Foreskin keratinocyte (primary cell): ENCODE measurements at places on chromosomes 5 and 9. TPM values are rescaled to one million over a fixed set of nuclear protein-coding genes. Genes with fewer than 3 reads are reported as not detected.

DNA sequence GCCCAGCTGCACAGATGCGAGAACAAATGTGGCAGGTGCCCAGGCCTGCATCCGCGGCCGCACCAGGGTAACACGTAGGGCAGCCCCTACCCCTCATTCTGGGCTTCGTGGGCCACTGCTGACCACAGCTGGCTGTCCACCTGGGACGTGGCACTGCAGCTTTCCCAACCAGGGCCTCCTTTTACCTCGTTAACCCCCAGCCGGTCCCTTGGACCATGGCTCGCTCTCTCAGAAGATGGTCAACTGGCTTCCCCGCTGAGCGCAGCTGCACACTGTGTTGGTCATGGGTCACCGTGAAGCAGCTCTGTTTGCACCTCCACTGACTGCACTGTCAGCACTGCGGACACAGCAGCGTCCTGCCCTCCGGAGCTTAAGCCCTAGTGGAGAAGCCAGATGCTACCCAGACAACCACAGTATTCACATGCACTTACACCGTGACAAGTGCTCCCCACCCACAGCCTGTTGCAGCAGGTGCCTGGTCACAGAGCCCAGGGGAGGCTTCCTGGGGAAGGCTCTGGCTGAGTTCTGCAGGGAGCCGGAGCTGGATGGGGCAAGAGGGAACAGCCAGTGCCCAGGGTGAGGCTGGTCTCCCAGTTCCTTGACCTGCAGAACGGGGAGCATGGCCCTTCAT, 10.5 kb upstream of the PLEKHG4B start:
- no peak for DNase-seq

The PCDHB15 gene
- total RNA-seq, result 0.04 and 0.17 TPM in 2 replicates

The CYSRT1 gene
- 0.92 and 1.2 TPM in 2 replicates for total RNA-seq

DNA sequence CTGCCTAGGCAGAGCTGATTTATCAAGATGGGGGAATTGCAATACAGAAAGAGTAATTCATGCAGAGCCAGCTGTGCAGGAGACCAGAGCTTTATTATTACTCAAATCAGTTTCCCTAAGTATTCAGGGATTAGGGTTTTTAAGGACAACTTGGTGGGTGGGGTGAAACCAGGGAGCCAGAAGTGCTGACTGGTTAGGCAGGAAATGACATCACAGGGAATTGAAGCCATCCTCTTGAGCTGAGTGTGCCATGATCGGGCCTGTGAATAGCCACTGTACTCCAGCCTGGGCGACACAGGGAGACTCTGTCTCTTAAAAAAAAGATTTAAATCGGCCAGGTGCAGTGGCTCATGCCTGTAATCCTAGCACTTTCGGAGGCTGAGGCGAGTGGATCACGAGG, 45.3 kb upstream of the CDK5RAP2 start:
- no peak for DNase-seq

- no peak for DNase-seq
Observed at GRCh38 chr5:110321117-110321516, 405.4 kb downstream of the TMEM232 start.

The BTNL8 gene
- total RNA-seq, result not detected in 2 replicates

DNA sequence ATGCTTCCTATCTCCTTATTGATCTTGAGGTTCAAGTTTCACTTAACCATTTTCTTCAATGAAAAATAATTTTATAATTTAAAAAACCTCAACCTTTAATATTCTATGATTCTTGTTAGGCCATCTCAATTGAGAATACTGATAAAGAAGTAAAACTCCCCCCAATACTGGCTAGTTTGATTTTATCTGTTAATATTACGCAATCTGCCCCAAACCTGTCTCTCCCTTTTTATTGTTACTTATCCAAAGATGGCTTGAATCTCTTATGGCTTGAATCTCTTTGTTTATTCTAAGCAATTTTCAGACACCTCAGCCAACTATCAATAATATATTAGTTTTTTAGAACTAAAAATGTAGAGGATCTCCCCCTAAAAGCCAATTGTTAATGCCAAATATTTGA, 4.1 kb upstream of the PCDHAC2 start:
- no peak for DNase-seq

The PCDHGC3 gene
- total RNA-seq, result 25.0 and 36.1 TPM in 2 replicates

GRCh38 chr5:128920345-128921215, 44.7 kb upstream of the SLC27A6 start:
- peak; percentile 87 for DNase-seq

DNA sequence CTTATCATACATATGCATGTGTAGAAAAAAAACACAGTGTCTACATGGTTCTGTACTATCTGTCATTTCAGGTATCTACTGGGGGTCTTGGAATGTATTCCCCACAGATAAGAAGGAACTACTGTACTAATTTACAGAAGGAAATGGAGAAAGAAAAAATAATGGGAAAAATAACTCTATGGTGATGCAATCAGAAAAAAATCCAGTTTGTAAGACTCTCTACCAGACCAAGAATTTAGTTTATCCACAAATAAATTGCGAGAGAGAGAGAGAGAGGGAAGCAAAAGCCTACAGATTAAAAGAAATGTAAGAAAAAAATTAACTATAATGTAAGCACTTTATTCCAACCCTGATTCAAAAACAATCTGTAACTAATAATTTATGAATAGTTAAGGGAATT, 708.6 kb upstream of the ZNF608 start:
- no peak for DNase-seq

DNA sequence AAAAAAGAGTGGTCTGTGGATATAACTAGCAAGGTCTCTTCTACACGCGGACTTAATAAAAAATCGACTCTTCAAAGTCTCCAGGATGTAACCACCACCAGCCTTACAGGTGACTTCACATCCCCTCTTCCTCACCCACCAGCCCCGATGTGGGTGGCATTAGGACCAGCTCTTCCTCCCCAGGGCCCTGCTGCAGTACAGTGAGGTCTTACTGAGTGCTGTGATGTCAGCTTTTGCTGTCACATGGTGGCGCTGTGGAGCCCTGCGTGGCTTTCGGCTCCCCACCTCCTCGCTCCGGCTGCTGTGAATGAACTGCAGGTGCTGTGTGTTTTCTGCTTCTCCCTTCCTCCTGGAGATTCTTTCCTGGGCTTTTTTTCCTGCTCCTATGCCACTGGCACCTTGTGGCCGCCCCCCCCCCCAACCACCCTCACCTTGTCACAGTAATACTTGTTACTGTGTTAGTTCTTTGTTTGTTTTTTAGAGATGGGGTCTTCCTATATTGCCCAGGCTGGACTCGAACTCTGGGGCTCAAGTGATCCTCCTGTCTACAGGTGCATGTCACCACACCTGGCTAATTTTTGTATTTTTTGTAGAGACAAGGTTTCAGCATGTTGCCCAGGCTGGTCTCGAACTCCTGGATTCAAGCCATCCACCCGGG, 15.8 kb upstream of the RAPGEF1 start:
- DNase-seq, result no peak

DNA sequence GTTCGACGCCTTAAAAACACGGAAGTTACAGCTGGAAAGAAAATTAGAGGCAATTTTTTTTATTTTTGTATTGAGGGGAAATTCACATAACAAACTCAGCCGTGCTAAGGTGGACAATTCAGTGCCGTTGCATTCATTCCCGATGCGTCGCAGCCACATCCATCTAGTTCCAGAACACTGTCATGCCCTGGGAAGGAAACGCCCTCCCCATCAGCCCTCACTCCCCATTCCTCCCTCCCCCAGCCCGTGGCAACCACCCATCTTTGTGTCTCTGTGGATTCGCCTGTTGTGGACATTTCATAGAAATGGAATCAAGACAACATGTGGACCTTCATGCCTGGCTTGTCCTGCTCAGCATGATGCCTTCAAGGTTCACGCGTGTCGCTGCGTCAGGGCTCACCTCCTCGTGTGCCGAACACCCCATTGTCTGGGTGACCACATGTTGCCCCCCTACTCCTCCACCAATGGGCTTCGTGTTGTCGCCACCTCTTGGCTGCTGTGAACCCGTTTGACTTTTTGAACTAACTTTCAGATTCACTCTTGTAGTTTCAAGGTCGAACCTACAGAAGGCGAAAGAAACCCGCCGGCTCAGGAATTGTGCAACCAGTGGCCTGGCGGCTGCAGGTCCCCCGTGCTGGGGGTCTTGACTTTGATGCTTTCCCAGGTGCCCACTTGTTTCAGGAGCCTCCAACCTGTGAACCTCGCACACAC, 17.4 kb upstream of the CAMSAP1 start:
- no peak for DNase-seq

- no peak for DNase-seq
Observed at GRCh38 chr5:16883176-16883575, 52.9 kb downstream of the MYO10 start.

The PRDM9 gene
- total RNA-seq, result not detected in 2 replicates

DNA sequence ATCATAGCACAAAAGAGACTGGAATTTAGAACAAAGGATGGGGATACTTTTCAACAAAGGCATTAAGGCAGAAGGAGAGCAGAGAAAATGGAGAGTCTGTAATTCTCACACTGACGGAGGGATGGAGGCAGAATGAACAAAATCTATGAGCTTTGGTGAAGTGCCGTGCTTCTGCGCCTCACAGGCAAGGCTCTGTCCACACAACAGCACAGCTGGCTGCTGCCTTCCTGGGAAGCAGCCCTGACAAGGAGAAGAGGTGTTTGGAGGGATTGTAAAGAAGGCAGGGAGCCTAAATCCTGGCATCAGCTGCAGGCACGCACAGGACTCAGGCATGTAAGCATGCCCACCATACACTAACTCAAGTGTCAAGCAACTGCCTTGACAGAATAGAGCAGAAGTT, 485.2 kb upstream of the KIF2A start:
- DNase-seq, result no peak

GRCh38 chr5:132500931-132501628, 10.5 kb upstream of the IRF1 start:
- DNase-seq, result peak; percentile 39

- DNase-seq, result no peak
Observed at GRCh38 chr5:44675296-44675695, 133.5 kb upstream of the MRPS30 start.

The SPATA31C1 gene
- total RNA-seq, result not detected in 2 replicates

The OBP2B gene
- total RNA-seq, result not detected in 2 replicates

GRCh38 chr5:132295505-132296411, 1.6 kb downstream of the SLC22A4 start:
- DNase-seq, result no peak

The INVS gene
- total RNA-seq, result 20.4 and 21.2 TPM in 2 replicates

GRCh38 chr5:69312459-69313160, 20.0 kb downstream of the CCDC125 start:
- DNase-seq, result no peak

DNA sequence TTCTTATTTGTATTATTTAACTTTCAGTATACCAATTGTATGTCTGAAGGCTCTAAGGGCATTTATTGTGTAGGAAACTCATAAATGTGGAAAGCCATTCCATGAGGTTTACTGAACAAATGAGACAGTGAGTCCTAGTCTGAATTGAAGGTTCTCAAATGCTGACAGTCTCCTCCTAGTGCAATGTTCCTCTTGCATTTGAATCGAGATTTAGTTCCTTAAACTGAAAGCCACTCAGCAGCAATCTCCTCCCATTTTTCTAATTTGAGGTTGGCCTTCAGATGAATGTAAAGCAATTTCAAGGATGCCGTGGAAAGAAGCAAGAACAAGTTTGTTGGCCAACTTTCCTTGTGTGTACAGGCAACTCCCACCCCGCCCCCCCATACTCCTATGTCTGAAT, 493.2 kb upstream of the KLF4 start:
- DNase-seq, result no peak

- no peak for DNase-seq
Observed at GRCh38 chr5:136703706-136704105, 338.4 kb upstream of the TRPC7 start.

The SLC23A1 gene
- not detected in 2 replicates for total RNA-seq

- DNase-seq, result no peak
Observed at GRCh38 chr9:8223861-8224260, 424.3 kb upstream of the DMAC1 start.

DNA sequence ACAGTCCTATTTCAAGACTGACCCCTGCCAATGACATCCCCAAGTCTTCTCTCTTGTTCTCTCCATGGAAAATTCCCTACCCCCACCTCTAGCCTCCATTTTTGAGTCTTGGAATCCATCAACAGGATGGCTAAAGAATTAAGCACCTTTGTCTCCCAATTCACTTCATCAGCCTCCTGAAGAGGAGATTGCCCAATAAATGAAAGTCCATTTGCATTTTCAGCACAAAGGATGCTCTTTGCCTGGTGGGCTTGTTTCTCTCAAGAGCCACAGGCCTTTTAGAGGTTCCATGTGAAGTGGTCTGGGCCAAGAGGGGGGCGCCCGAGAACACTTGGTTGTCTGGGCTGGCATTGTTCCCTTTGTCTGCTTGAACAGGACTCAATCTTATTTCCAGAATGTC, 12.6 kb downstream of the HSD17B3 start:
- DNase-seq, result no peak

DNA sequence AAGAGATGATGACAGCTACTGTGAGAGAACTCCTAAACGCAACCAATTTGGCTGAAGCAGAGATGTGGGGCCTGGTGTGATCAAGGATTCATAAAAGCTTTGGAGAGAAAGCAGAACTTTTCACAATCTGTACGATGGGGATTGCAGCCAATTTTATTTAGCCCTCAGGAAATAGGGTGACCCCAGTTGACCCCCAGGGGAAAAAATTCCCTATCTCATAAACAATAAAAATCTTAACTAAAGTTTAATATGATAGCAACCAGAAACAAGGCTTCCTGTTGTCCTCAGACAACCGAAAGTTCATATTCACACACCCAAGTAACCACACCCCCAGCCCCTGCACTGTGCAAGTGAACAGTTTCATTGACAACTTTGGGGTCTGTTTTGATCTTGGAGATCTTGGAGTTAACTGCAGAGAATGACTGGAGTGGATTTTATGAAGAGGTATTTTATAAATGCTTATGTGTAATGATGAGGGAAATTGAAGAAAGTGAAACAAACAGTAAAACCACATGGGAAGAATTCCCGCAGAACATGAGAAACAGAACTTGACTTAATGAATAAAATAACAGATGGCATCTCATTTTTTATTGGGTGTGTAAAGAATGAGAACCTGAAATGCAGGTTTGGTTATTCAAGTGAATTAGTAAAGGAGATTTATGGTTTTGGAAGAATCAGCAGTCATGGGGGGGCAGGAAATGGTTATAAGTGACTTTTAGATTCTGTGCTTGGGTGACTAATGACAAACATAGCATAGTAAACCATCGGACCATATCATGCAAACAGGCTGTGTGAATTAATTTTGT, 94.5 kb downstream of the PDE4D start:
- peak; percentile 62 for DNase-seq

- DNase-seq, result no peak
Observed at GRCh38 chr5:143648696-143649095, 163.3 kb upstream of the HMHB1 start.

DNA sequence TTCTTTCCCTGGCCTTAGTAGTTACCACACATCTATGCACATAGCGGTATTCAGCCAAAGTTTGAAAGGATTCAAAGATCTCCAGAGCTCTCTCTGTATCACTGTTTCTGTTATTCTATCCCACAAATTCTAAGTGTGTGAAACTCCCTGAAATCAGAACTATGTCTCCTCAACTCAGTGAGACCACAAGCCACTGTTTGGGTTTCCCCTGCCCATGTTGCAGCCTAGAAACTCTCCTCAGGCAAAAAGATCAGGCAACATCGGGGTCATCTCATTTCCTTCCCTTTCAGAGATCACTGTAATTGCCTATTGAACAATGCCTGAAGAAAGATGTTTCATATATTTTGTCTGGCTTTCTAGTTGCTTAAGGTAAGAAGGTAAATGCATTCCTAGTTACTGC, 135.6 kb downstream of the TMC1 start:
- DNase-seq, result no peak

GRCh38 chr5:67181648-67182221, 14.9 kb downstream of the CD180 start:
- DNase-seq, result no peak
